ENCODE measurements at places on chromosomes 4 and X. TPM values are rescaled to one million over a fixed set of nuclear protein-coding genes. Genes with fewer than 3 reads are reported as not detected.
A peak's percentile ranks its signal among the peaks of the same experiment; 100 is the strongest.

- peaks cover 32% of the 10 kb centered on the region for H3K27me3 ChIP-seq
- H3K4me1 ChIP-seq: no peaks in the 10 kb centered on the region
- H3K36me3 ChIP-seq: no peaks in the 10 kb centered on the region
- no peak overlapping the region for H3K27ac ChIP-seq
- no peak overlapping the region for H3K4me3 ChIP-seq
- no peak for DNase-seq
Observed at GRCh38 chr4:24800325-24800895, 5.0 kb downstream of the SOD3 start.

DNA sequence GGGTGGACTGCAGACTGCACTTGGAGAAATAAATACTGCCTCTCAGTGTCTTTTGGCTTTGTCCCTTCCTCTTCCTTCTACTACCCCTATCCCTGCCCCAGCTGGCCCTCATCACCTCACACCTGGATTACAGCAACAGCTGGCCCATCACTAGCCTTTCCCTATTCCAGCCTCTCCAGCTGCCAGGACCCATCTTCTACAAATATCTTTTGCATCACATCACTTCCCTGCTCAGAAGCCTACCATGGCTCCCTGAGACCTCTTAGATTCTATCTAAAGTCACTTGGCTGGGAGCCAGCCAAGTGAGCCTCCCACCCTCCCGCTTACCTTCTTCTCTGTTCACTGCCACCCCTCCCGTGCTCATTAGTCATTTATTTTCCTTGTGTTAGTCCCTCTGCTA lies 66.8 kb downstream of the TSC22D3 start:
- peaks cover 30% of the 10 kb centered on the region for H3K4me1 ChIP-seq
- peaks cover 4% of the 10 kb centered on the region for H3K27me3 ChIP-seq
- H3K27ac ChIP-seq: no peak overlapping the region
- H3K4me3 ChIP-seq: no peak overlapping the region

- no peak for DNase-seq
- no peaks in the 10 kb centered on the region for H3K36me3 ChIP-seq
- H3K4me3 ChIP-seq: no peak overlapping the region
- H3K27me3 ChIP-seq: no peaks in the 10 kb centered on the region
Observed at GRCh38 chr4:154916068-154916467, 135.0 kb downstream of the RBM46 start.

DNA sequence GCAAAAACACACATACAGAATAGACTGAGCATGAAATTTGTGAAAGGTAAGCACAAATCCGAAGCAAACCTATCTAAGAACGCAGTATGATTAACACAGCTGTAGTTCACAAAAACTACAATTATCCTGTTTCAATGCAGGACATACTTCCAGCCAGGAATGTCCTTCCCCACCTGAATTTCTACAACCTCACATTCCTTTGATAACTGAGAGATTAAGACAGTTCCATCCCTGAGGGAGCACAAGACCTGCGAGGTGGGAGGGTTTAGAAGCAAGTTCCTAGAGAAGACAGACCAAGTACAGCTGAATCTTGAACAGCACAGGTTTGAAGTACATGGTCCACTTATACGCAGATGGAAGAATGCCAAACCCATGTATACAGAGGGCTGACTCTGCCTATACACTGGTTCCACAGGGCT lies 10.6 kb downstream of the ABCG2 start:
- no peaks in the 10 kb centered on the region for H3K36me3 ChIP-seq
- no peak overlapping the region for H3K27ac ChIP-seq
- H3K4me3 ChIP-seq: no peak overlapping the region

- H3K27ac ChIP-seq: no peak overlapping the region
- no peaks in the 10 kb centered on the region for H3K27me3 ChIP-seq
- DNase-seq: no peak
- H3K4me3 ChIP-seq: no peak overlapping the region
- H3K4me1 ChIP-seq: peaks cover 3% of the 10 kb centered on the region
Observed at GRCh38 chrX:70038951-70039350, 10.8 kb downstream of the AWAT2 start.

GRCh38 chr4:6746721-6747293 lies 30.8 kb downstream of the BLOC1S4 start:
- H3K27ac ChIP-seq: no peak overlapping the region
- peaks cover 7% of the 10 kb centered on the region for H3K27me3 ChIP-seq
- no peaks in the 10 kb centered on the region for H3K36me3 ChIP-seq
- H3K4me3 ChIP-seq: no peak overlapping the region
- peaks cover 13% of the 10 kb centered on the region for H3K4me1 ChIP-seq
- DNase-seq: no peak

DNA sequence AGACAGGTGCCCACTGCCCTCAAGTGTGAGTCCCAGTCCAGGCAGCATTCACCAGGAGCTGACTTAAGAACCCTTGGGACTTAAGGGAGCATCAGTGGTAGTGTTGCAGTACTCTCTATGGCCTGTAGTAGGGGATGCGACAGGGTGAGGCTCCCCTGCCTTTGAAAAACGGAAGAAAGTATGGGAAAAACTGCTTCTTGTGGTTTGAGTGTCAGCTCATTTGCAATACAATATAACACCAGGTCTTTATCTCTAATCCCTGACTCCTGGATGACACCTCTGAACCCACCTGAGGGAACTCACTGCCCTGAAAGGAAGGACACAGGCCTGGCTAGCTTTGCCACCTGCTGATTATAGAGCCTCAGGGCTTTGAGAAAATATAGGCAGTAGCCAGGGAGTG lies 176.0 kb downstream of the SMARCA1 start:
- H3K36me3 ChIP-seq: no peaks in the 10 kb centered on the region
- H3K27ac ChIP-seq: no peak overlapping the region
- no peak for DNase-seq
- H3K4me3 ChIP-seq: no peak overlapping the region
- H3K4me1 ChIP-seq: no peaks in the 10 kb centered on the region

- no peak overlapping the region for H3K27ac ChIP-seq
- H3K36me3 ChIP-seq: no peaks in the 10 kb centered on the region
- H3K4me3 ChIP-seq: no peak overlapping the region
- H3K4me1 ChIP-seq: no peaks in the 10 kb centered on the region
- H3K27me3 ChIP-seq: no peaks in the 10 kb centered on the region
- no peak for DNase-seq
Observed at GRCh38 chrX:18172970-18173369, 47.7 kb downstream of the BEND2 start.

- no peak overlapping the region for H3K27ac ChIP-seq
- no peak for DNase-seq
- H3K36me3 ChIP-seq: no peaks in the 10 kb centered on the region
- H3K4me1 ChIP-seq: no peaks in the 10 kb centered on the region
Observed at GRCh38 chrX:30301963-30302362, 7.2 kb downstream of the NR0B1 start.

GRCh38 chrX:12360986-12361598 lies 222.8 kb downstream of the FRMPD4 start:
- H3K36me3 ChIP-seq: no peaks in the 10 kb centered on the region
- H3K27me3 ChIP-seq: no peaks in the 10 kb centered on the region
- no peak overlapping the region for H3K4me3 ChIP-seq
- no peak for DNase-seq
- H3K27ac ChIP-seq: no peak overlapping the region

GRCh38 chrX:101274198-101274597 lies 16.9 kb downstream of the TAF7L start:
- no peaks in the 10 kb centered on the region for H3K36me3 ChIP-seq
- no peaks in the 10 kb centered on the region for H3K27me3 ChIP-seq
- no peaks in the 10 kb centered on the region for H3K4me1 ChIP-seq
- no peak for DNase-seq
- H3K27ac ChIP-seq: no peak overlapping the region
- no peak overlapping the region for H3K4me3 ChIP-seq

DNA sequence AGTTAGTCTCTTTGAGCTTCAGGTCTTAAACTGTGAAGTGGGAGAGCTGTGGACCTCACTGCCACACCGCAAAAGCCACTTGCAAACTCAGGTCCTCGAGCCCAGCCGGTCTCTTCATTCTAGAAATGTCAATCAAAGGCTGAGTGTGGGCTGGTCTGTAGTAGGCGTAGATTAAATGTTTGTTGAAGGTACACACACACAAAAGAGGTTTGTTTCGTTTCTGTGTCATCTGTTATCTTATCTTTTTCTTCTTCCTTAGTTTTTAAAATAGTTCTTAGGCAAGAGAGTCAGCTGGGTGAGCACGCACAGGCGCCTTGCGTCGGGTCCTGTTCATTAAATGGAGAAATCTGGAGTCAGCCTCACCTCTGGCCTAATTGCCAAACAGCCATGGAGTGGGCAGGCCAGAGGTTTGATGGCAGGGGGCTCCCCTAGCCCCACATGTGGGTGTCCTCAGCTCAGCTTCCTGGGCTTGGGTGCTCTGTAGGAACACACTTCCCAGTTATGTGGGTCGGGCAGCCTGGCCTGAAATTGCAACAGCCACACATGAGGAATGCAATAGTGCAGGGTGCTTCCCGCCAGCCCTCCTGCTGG lies 836 bp upstream of the PSAPL1 start:
- no peak for DNase-seq
- no peaks in the 10 kb centered on the region for H3K36me3 ChIP-seq
- no peaks in the 10 kb centered on the region for H3K27me3 ChIP-seq
- H3K27ac ChIP-seq: no peak overlapping the region
- H3K4me1 ChIP-seq: no peaks in the 10 kb centered on the region

- no peak overlapping the region for H3K27ac ChIP-seq
- DNase-seq: no peak
- no peaks in the 10 kb centered on the region for H3K36me3 ChIP-seq
- H3K4me1 ChIP-seq: no peaks in the 10 kb centered on the region
- no peaks in the 10 kb centered on the region for H3K27me3 ChIP-seq
Observed at GRCh38 chrX:132900633-132901293, 57.7 kb downstream of the HS6ST2 start.

- H3K27me3 ChIP-seq: no peaks in the 10 kb centered on the region
- no peak overlapping the region for H3K27ac ChIP-seq
- H3K4me3 ChIP-seq: no peak overlapping the region
- no peak for DNase-seq
- H3K36me3 ChIP-seq: peaks cover 46% of the 10 kb centered on the region
- peaks cover 44% of the 10 kb centered on the region for H3K4me1 ChIP-seq
Observed at GRCh38 chr4:7003879-7004240, 39.3 kb upstream of the TADA2B start.

GRCh38 chr4:51844153-51845054 lies 1.5 kb downstream of the DCUN1D4 start:
- peak overlapping the region; percentile 90 for H3K4me3 ChIP-seq
- DNase-seq: peak; percentile 79
- peak overlapping the region; percentile 84 for H3K27ac ChIP-seq
- peaks cover 9% of the 10 kb centered on the region for H3K27me3 ChIP-seq

DNA sequence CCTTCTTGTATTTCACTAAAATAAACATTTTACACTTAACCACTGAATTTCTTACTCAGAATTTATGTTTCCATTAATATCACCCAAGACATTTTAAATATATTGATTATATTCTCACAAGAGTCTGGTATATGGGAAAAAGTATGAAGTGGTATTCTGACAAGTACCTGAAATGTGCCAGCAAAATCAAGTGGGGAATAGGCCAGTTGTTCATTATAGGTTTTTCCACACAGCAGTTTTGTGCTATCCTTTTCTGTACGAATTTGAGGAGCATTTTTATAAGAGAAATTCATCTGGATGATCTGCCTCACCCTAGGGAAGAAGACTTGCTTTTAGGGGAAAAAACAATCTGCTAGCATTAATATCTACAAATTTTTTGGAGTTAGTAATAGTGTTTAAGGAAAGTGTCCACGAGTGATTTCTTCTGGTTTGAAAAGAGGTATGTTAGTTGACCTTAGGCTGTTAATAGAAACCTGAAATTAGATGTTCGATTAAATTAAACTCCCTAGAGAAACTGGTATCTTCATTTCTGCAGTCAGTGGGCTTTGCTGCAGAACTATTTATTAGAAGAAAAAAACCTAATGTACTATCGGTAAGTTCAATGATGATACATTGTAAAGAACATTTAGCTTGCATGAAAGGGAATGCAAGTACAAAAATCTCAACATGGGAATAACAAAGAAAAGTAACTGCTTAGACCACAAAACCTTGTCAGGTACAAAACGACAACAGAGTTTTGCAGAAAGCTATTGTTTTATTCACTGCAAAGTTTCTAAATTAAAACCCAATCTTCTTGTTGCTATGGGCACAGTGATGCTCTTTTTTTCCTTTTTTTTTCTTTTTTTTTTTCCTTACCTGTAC lies 1.8 kb downstream of the KLF3 start:
- DNase-seq: no peak
- peaks cover 7% of the 10 kb centered on the region for H3K36me3 ChIP-seq
- peaks cover 19% of the 10 kb centered on the region for H3K27me3 ChIP-seq
- peaks cover 64% of the 10 kb centered on the region for H3K4me1 ChIP-seq

DNA sequence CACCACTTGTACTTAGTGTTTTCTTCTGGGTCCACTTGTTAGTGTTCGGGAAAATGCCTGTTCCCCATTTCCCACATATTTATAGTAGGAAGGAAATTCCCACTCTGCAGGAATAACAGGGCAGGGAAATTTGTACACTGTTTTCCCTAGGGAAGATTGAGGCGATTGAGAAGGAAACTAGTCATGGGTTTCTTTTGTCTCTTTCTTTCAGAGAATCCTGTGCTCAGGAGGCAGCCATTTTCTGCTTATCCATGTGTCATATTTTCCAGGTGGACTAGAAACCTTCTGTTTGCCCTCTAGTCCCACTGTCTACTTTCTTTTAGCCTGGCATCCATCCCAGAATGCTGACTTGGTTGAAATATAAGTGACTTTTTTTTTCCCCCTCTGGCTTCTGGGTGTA lies 299.1 kb upstream of the ANKRD50 start:
- DNase-seq: no peak
- no peaks in the 10 kb centered on the region for H3K36me3 ChIP-seq
- no peak overlapping the region for H3K4me3 ChIP-seq
- no peaks in the 10 kb centered on the region for H3K4me1 ChIP-seq
- H3K27me3 ChIP-seq: no peaks in the 10 kb centered on the region

DNA sequence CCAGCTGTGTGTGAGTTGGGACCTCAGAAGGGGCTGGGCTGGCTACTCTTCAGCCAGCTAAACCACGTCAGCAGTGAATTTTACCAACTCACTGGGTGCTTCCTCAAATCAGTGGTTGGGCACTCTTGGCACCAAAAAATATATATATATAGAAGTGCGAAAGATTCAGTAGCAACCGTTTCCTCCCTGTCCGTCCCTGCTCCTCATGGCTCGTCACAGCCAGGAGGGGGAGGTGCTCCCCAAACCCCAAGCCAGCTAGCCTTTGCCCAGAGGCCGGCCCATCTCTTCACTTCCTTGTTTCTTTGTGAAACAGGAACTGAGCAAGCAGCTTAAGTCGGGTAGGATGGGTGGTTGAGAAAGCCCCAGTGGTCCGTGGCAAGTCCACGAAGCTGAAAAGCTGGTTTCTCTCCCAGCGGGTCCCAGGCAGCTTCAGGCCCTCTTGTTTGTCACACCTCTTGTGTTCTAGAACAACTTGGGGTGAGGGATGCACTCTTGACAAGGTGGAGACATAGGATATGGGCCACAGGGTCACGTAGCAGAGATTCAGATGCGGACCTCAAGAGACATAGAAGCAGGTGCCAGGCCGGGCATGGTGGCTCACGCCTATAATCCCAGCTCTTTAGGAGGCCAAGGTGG lies 6.8 kb upstream of the SASH3 start:
- no peaks in the 10 kb centered on the region for H3K27me3 ChIP-seq
- peak overlapping the region; percentile 95 for H3K27ac ChIP-seq
- H3K36me3 ChIP-seq: no peaks in the 10 kb centered on the region
- H3K4me3 ChIP-seq: peak overlapping the region; percentile 37
- peaks cover 50% of the 10 kb centered on the region for H3K4me1 ChIP-seq

GRCh38 chr4:140884431-140885058 lies 128.4 kb upstream of the TBC1D9 start:
- H3K27ac ChIP-seq: no peak overlapping the region
- H3K36me3 ChIP-seq: no peaks in the 10 kb centered on the region

Gene FSTL5
- not detected for total RNA-seq

Gene PARM1
- not detected for total RNA-seq

Gene DNAAF6
- not detected for total RNA-seq

Gene GAGE12H
- not detected for total RNA-seq

Gene DDX3X
- 312 TPM for total RNA-seq

Gene PAGE2
- total RNA-seq: not detected

Gene MUC7
- total RNA-seq: not detected

Gene CYSLTR1
- 13.9 TPM for total RNA-seq

Gene LRCH2
- total RNA-seq: not detected

Gene ATOH1
- total RNA-seq: not detected
